ENCODE measurements at places on chromosomes 3 and 15. TPM values are rescaled to one million over a fixed set of nuclear protein-coding genes. Genes with fewer than 3 reads are reported as not detected.

The KCNMB2 gene
- polyA plus RNA-seq = 2.8 TPM

The TMC3 gene
- under 0.01 TPM for polyA plus RNA-seq

The ARGFX gene
- polyA plus RNA-seq = not detected

The FAM3D gene
- polyA plus RNA-seq = 0.37 TPM

The SCG5 gene
- polyA plus RNA-seq = 0.65 TPM

DNA sequence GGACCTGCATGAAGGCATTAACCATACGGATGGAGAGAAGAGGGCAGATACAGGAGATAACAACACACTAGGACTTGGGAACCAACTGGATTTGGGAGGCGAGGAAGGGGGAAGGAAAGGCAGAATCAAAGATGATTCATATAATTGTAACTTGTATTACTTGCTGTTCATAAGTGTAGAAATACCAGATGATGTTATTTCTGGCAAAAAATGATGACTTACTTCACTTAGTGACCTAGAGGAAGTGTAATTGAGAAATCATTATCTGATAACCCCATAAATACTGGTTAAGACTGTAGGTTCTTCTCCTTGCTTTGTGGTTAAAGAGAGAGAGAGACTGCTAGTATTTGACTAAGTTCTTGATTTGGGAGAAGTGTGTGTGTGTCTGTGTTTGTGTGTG is 50.5 kb upstream of the GK5 start:
- no peak for DNase-seq

DNA sequence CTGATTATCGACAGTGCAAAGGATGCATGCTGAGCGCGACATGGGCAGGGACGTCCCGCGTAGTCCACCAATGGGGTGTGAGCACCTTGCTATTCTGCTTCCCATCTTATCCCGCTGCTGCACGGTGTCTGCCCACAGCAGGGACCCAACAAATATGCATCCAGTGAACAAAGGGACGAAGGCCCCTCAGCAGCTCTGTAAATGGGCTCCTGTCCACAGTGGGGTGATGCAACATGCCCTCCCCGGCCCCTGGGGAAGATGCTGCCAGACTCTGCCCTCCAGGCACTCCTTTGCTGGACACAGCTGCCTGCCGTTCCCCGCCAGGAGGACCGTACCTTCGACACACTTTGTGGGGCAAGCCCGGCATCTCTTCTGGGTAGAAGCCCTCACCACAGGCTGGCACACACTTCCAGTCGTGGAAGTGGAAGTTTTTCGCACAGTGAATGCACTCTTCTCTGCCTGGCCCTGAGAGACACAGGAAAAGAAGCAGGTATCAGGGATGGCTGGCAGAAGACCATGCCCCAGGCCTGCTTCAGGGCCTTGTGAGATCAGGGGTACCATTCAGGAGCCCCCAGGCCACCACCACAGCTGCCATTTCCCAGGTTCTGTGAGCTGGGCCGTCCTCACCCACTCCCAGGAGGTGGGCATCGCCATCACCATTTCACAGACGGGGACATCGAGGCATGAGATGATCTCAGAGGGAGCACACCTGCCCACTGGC is 18.2 kb upstream of the SNRPA1 start:
- no peak for DNase-seq

DNA sequence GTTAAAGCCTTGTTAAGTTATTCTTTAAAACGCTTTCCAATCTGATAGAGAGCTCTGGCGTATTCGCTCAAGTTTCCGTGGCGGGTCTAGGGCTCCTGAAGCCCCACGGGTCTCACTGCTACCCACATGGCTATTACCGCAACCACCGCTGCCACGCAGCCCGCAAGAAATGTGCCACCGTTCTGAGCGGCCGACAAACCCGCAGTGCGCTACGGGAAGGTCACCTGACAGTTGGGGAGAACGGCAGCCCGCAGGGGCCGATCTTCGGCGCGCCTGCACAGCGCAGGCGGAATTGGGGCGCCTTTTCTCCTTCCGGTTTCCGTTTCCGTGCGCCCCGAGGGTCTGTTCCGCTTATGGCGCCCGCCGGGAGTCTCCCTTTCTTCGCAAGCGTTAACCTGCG is 76.6 kb upstream of the SNRPN start:
- DNase-seq = peak; percentile 15

GRCh38 chr15:39058351-39059131 is 493.9 kb upstream of the RASGRP1 start:
- no peak for DNase-seq

GRCh38 chr15:40054855-40055575 is 16.0 kb upstream of the SRP14 start:
- no peak for DNase-seq

DNA sequence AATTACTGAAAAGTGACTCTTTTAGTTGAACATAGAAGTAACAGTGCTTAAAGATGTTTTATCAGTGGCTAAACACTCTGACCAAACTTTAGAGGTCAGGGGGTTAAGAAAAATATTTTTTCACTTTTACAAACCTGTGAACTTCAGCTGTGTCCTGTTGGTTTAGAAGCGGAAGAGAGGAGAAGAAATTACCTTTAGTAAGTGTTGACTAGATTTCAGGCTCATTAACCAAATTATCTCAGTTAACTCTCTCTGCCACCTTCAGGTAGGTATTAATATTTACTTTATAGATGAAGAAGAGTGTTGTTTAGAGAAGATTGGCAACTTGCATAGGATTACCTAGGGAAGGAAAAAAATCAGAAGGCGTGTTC is 151.9 kb upstream of the CMC1 start:
- DNase-seq = no peak

DNA sequence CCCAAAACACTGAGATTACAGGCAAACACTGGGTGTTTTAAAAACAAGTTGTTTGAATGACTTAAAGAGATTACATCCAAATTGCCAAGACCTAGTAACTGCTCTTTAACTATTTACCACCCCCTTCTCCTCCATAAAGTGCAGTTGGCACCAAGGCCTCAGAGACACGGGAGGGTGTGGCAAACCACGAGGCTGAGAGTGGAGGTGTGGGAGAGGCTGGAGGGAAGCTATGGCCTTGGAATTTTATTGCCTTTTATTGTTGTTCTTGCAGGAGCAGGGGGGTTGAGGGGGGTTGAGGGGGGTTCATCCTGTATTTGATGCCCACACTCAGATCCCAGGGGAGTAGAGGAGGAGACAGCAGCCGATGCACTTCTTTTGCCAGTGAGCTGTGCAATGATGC is 75.9 kb upstream of the CTDSPL start:
- DNase-seq = no peak

- DNase-seq = no peak
Measured at GRCh38 chr3:11477407-11477911, 166.3 kb downstream of the VGLL4 start.

DNA sequence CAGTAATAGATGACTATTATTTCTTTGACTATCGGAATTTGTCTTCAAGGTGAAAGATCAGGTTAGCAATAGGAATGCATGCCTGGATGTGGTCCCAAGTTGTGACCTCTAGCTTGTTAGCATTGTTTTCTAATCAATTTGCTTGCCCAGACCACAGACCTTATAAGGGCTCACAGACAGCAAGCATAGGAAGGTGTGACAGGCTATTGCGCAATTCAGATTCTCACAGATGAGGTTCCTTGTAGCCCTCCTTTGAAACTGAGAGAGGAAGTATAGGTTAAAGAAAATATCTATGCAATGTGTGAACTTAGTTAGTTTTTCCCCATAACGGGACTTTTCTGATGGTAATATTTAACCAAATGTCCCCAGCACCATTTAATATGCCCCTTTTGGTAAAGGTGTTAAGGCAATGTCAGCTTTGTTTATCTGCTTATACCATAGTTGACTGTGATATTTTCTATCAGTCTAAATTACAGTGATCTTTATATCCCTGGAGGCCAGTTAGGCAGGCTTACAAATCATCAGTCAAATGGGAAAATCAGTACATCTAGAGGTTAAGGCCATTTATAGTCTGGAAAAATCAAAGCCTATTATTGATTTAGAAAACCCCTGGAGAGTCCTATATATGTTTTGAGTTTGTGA is 168.1 kb upstream of the MBNL1 start:
- no peak for DNase-seq

The HRG gene
- polyA plus RNA-seq = not detected
